NCI-H2081 (cell line): ENCODE measurements at places on chromosomes 3 and 15.

- no peak for DNase-seq
Measured at GRCh38 chr3:166531730-166532129, 694.5 kb upstream of the BCHE start.

GRCh38 chr3:150216041-150216811 is 191.9 kb upstream of the TSC22D2 start:
- DNase-seq = peak; percentile 99

DNA sequence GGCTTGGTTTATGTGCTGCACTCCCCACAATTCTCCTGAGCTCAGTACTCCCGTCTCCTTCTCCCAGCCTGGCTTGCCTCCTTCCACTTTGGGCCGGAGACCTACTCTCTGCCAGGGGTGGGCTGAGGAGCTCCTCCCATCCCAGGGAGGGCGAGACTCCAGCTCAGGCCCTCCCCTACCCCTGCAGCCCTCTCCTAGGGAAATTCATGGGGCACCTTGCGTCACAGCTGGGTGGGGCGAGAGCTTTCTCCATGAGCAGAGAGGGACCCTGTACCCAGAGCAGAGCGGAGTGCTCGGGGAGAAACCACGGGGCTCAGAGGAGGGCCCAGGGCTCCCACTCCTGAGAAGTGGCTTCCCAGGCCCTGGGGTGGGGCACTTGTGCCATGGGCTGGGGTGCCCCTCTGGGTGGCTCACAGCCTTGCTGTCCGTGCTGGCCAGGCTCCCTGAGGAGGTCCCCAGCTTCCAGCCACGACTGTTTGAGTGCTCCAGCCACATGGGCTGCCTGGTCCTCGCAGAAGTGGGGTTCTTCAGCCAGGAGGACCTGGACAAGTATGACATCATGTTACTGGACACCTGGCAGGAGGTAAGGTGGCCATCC is 13.3 kb downstream of the VILL start:
- DNase-seq = no peak

DNA sequence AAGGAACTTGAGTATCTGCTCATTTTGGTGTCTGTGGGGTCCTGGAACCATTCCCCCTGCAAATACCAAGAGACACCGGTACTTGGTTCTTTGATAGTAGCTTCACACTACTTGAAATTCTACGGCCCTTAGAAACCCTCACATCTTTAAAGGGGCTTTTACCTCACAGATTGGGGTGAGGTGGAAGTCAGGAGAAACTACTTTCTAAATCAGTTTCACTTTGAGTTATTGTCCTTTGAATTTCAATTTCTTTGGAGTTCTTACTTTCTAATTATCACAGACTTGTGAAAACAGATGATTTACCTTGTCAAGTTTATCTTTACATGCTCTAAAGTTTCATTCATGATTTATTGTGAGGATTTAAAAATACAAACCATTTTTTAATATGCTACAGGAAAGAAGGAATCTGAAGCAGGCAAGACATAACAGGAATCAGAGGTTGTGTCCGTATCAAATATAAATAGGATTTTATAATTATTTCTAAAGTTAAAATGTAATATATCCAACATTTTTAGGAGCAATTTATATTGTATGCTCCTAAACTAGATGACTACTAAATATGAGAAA is 98.9 kb downstream of the NEDD4 start:
- no peak for DNase-seq

DNA sequence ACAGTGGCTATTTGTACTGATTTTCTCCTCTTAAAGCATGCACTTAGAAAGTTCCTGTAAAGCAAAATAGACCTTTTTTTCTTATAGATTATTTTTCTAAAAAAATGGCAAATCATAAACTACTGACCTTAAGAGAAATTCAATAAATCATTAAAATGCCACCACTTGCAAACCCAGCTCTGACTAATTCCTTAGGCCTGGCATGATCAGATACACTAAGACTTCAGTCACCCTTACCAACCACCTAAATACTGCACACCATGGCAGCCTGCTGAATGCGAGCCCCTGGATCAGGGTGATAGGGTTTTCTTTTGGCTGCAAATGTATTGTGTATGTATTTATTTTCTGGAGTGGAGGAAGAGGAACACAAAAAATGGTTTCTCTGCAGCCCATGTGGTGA is 370.6 kb upstream of the TBL1XR1 start:
- DNase-seq = no peak

- DNase-seq = no peak
Measured at GRCh38 chr3:53843195-53844177, 2.7 kb downstream of the CHDH start.

- no peak for DNase-seq
Measured at GRCh38 chr15:59668556-59668955, 11.2 kb upstream of the GTF2A2 start.
